ENCODE measurements at places on chromosomes 7 and 10. TPM values are rescaled to one million over a fixed set of nuclear protein-coding genes. Genes with fewer than 3 reads are reported as not detected.
A peak's percentile ranks its signal among the peaks of the same experiment; 100 is the strongest.

- H3K36me3 ChIP-seq: peaks cover 24% of the 10 kb centered on the region
- H3K4me3 ChIP-seq: no peak overlapping the region
- H3K27ac ChIP-seq: no peak overlapping the region
- no peak for DNase-seq
- no peaks in the 10 kb centered on the region for H3K27me3 ChIP-seq
- H3K4me1 ChIP-seq: no peaks in the 10 kb centered on the region
These were observed 31.2 kb downstream of the ARMH3 start for GRCh38 chr10:102024799-102025198.

RAB19 gene
- total RNA-seq: 14.0 TPM

ELN gene
- 0.33 TPM for total RNA-seq

- H3K36me3 ChIP-seq: peaks cover 4% of the 10 kb centered on the region
- peaks cover 42% of the 10 kb centered on the region for H3K4me1 ChIP-seq
- no peak for DNase-seq
These were observed 700 bp downstream of the SMC3 start for GRCh38 chr10:110568055-110568735.

DNA sequence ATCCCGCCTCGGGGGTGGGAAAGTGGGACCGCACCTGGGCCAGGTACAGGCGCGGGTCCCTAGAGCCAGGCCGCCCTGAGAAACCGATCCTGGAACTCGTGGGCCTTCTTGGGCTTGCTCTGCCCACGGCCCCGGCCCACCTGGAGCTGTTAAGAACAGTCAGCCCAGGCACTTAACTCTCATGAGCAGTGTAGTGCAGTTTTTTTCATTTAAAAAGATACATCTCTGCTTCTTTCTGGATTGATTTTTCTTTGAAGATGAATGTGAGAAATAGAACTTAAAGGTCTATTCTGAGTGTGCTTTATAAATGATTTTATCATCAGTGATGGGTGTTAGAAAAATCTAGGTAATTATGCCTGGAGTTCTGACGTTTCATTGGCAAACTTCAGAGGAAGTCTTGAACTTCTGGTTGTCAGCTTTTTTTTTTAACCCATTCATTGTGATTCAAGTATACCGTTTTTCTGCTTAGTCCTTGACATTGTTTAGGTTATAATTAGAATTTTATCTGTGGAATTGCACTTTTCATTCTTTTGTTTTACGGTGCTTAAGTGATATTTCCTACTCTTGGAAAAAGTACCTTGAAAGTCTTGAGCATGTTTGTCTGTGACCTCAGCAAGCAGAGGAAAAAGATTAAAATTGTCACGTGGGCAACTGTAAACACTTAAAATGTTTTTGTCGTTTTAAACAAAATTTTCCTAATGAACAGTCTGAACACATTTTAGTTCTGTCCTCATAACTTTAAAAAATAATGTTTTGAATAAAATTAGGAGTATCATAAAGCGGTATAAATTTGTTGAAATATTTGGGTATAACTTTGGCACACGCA is 906 bp downstream of the CDK1 start:
- no peaks in the 10 kb centered on the region for H3K27me3 ChIP-seq
- H3K4me1 ChIP-seq: peaks cover 22% of the 10 kb centered on the region
- H3K27ac ChIP-seq: peak overlapping the region; percentile 55
- no peak for DNase-seq

DNA sequence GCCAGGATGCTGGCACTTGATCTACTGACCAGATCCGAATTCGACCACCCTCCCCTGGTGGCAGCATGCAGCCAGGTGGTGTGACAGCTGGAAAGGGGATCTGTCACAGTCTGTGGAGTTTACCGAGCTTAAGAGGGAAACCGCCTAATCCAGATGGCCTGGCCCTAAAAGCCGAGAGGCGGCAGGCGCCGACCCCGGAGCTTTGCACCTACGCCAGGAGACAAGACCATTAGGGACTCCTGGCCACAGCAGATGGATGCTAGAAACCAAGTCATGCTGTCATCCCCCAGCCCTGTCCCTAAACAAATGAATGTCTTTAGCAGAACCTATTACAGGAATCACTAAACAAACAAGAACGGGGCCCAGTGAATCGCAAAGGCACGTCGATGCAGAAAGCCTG is 27.7 kb downstream of the RCC1L start:
- H3K4me1 ChIP-seq: peaks cover 16% of the 10 kb centered on the region
- peaks cover 16% of the 10 kb centered on the region for H3K36me3 ChIP-seq

LIPM gene
- not detected for total RNA-seq

GRCh38 chr10:32795598-32796183 is 162.3 kb downstream of the ITGB1 start:
- H3K4me1 ChIP-seq: no peaks in the 10 kb centered on the region
- no peak overlapping the region for H3K4me3 ChIP-seq
- no peaks in the 10 kb centered on the region for H3K27me3 ChIP-seq
- no peak for DNase-seq

PHYHIPL gene
- total RNA-seq: 1.3 TPM

DKK1 gene
- total RNA-seq: 2.5 TPM

GRCh38 chr7:2431260-2431867 is 28.0 kb downstream of the CHST12 start:
- H3K36me3 ChIP-seq: peaks cover 30% of the 10 kb centered on the region
- no peaks in the 10 kb centered on the region for H3K4me1 ChIP-seq
- H3K4me3 ChIP-seq: no peak overlapping the region
- DNase-seq: no peak

EZH2 gene
- total RNA-seq: 57.6 TPM

DNA sequence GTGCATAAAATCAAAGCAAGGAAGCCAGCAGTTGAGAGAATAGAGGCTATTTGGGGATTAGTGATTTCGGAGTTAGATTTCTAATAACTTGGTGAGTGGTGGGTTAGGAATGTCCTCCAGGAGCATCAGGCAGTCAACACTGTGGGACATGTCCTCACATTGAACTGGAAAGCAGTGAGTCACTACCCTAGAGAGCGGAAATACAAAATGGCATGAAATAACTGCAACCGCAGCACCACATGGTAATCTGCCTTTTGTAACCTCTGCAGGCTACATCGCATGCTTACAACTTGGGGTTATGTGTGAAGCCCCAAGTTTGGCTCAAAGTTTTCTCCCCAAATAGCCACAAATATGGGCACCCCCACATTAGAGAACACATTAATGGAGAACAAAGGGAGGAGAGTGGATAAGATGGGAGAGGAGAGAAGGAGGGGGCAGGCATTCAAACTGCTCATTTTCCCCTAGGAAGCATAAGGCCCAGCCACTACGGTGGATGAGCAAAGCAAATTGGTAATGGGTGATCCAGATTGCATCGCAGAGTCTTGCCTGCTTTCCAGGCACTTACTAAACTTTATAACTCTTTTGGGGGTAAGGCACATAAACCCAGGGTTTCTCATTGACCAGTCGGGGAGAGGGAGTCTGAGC is 22.0 kb upstream of the SLF2 start:
- no peak overlapping the region for H3K4me3 ChIP-seq
- peaks cover 2% of the 10 kb centered on the region for H3K4me1 ChIP-seq
- peaks cover 38% of the 10 kb centered on the region for H3K27me3 ChIP-seq
- DNase-seq: no peak
- no peaks in the 10 kb centered on the region for H3K36me3 ChIP-seq

GRCh38 chr10:75377869-75378268 is 23.7 kb downstream of the ZNF503 start:
- H3K4me3 ChIP-seq: no peak overlapping the region
- no peaks in the 10 kb centered on the region for H3K36me3 ChIP-seq
- DNase-seq: no peak
- H3K27ac ChIP-seq: no peak overlapping the region

DNA sequence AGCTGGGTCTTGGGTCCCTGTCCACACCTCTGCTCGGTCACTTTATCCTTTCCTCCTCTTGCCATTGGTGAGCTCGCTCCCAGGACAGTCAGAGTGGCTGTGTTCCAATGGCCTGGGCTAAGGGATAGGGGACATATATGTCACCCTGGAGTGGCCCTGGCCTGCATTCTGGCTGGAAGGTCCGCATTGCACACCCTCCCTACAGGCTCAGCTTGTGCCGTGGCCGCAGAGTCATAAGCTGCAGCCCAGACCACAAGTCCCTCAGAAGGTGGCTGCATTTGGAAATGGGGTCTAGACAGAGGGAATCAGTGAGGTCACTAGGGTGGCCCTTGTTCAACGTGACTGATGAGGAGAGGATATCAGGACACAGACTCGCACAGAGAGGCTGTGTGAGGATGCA is 363.8 kb upstream of the SHH start:
- H3K36me3 ChIP-seq: no peaks in the 10 kb centered on the region
- no peak overlapping the region for H3K27ac ChIP-seq
- no peaks in the 10 kb centered on the region for H3K4me1 ChIP-seq
- no peak overlapping the region for H3K4me3 ChIP-seq
- DNase-seq: no peak

GRCh38 chr10:819816-820215 is 111.7 kb downstream of the LARP4B start:
- H3K27me3 ChIP-seq: no peaks in the 10 kb centered on the region
- no peak overlapping the region for H3K4me3 ChIP-seq
- H3K36me3 ChIP-seq: peaks cover 19% of the 10 kb centered on the region
- no peaks in the 10 kb centered on the region for H3K4me1 ChIP-seq
- peak overlapping the region; percentile 80 for H3K27ac ChIP-seq

TMEM236 gene
- 0.07 TPM for total RNA-seq

CACNB2 gene
- 6.5 TPM for total RNA-seq

IMPDH1 gene
- 23.4 TPM for total RNA-seq
